ENCODE measurements at places on chromosomes 2 and 18.

- DNase-seq: peak; percentile 80
These were observed 972 bp upstream of the DLX2 start for GRCh38 chr2:172103471-172104272.

GRCh38 chr2:36597532-36598377 lies at the start of gene FEZ2:
TSS of gene FEZ2 (minus strand) at chr2:36598168. CDS start at chr2:36598142, 26 bp downstream.
- peak; percentile 79 for DNase-seq

GRCh38 chr2:128808462-128809258 lies 490.0 kb upstream of the HS6ST1 start:
- peak; percentile 6 for DNase-seq

GRCh38 chr18:111306-112014 lies 46.9 kb upstream of the USP14 start:
- peak; percentile 55 for DNase-seq

GRCh38 chr2:18378020-18378653 lies 182.3 kb downstream of the RDH14 start:
- peak; percentile 51 for DNase-seq

GRCh38 chr2:238321467-238321866 lies 1.1 kb downstream of the TRAF3IP1 start:
- no peak for DNase-seq

- DNase-seq: no peak
These were observed 446.3 kb downstream of the LPIN1 start for GRCh38 chr2:12192762-12193161.

- no peak for DNase-seq
These were observed 32.1 kb downstream of the ME2 start for GRCh38 chr18:50911006-50911405.

- no peak for DNase-seq
These were observed 179.3 kb upstream of the MGAT5 start for GRCh38 chr2:134074619-134075018.

- no peak for DNase-seq
These were observed 130.6 kb downstream of the ZEB2 start for GRCh38 chr2:144389151-144389929.

DNA sequence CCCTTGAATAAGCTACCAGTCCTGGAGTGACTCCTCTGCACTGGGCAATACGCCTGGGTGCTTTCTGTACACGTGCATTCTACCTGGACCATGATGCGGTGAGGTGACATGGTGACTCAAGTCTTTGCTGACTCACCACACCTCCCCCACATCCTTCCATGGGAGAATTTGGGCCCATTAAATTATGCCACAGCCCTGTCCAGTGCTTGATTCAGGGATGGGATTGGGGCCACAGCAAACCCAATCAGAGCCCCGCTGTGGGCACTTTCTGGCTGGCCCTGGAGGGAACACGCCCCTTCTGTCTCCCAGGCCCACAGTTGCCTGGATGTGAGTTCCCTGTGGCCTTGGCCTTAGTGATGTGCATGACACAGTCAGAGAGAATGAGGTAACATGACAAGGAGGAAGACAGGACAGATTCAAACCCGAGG lies 86.9 kb downstream of the LRRC30 start:
- no peak for DNase-seq

DNA sequence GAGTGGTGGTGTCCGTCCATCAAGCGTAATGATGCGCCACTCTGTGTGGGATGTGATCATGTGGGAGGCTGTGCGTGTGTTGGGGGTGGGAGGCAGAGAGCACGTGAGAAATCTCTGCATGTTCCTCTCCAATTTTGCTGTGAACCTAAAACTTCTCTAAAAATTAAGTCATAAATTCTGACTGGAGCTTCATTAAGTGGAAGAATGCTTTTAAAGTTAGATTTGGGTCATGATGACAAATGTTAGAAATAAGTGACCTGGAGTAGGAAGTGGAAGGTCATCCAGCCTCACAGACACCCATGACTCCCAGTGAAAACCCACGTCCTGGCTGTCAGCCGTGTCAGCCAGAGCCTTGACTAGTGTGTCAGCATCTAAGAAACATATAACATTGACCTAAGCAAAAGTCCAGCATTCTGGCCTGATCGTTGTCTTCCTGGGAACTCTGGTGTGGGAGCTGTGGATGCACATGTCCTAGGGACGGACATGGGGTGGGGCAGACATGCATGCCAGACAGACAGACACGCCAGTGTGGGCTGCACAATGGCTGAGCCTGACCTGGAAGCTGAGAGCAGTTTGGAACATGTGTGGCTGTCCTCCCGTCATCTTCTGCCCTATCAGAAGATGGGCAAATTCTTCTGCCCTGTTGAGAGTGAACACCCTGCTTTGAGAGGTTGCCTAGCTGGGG lies 245.6 kb downstream of the FAM210A start:
- DNase-seq: no peak

GRCh38 chr2:219737270-219737691 lies 109.9 kb downstream of the SLC4A3 start:
- DNase-seq: peak; percentile 14

DNA sequence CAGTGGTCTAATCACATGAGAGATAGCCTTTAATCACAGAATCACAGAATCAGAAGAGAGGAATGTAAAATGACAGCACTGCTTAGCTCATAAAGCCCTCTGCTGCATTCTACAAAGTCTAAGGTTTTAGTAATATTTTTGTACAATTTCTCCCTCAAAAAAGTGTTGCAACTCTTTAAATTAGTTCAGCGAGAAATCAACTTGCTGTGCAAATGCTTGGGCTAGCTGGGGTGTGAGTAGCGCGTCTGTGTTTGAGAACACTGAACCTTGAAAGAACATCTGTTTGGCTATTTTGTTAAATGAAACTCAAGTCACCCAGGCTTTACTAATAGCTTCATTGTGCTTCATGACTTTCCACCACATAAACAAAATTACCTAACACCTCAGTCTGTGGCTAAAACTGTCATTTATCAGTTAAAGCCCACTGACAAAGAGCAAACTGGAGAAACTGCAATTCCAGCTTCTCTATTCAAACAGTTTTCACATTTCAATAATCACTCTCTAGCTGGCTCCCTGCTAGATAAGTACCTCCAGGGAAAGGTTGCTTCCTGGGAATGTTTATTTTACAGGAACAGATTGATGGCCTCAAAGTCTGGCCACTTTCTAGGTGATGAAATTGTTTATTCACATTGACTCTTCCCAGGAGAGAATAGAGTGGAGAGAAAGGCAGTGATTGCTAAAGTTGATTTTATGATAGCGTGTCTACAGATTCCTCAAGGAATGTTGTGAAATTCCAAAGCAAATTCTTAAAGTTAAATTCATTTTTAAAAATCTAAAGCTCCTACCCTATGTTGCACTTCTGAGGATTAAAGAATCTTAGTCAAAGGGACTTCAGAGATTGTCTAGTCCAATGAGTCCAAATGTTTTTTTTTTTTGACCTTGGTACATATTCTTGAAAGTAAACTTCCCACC lies 36.0 kb upstream of the STAT1 start:
- DNase-seq: peak; percentile 98

DNA sequence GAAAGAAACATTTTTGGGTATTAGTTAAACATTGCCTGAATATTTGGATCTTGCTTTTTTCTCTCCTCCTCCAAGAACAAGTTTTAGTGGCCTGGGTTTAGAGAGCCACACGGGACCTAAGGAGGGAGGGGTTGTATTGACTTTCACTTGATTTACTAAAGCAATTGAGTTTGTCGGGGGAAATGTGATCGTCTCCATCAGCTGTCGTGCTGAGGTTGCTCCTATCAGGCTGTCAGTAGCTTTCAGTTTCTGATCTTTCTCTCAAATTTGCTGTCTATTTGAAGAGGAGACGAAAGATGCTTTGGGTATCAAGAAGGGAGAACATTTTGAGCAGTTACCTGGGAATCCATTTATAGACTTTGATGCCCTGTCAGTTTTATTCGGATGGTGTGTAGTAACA lies 106.0 kb downstream of the SETBP1 start:
- DNase-seq: no peak

DNA sequence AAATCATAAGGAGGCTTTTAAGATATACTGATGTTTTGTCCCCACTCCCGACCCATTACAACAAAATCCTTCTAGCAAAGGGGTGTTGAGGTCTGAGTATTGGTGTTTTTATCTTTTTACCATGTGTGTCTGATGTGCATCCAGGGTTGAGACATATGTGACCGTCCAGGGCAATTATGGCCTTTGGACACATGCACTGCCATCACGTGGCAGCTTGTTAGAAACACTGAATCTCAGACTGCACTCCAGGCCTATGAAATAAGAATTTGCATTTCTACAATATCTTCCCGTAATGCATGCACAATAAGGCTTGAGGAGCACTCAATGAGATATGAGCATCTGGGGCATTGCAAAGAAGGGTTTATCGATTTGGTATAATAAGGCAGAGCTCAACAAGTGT lies 235.1 kb upstream of the ZNF804A start:
- no peak for DNase-seq

DNA sequence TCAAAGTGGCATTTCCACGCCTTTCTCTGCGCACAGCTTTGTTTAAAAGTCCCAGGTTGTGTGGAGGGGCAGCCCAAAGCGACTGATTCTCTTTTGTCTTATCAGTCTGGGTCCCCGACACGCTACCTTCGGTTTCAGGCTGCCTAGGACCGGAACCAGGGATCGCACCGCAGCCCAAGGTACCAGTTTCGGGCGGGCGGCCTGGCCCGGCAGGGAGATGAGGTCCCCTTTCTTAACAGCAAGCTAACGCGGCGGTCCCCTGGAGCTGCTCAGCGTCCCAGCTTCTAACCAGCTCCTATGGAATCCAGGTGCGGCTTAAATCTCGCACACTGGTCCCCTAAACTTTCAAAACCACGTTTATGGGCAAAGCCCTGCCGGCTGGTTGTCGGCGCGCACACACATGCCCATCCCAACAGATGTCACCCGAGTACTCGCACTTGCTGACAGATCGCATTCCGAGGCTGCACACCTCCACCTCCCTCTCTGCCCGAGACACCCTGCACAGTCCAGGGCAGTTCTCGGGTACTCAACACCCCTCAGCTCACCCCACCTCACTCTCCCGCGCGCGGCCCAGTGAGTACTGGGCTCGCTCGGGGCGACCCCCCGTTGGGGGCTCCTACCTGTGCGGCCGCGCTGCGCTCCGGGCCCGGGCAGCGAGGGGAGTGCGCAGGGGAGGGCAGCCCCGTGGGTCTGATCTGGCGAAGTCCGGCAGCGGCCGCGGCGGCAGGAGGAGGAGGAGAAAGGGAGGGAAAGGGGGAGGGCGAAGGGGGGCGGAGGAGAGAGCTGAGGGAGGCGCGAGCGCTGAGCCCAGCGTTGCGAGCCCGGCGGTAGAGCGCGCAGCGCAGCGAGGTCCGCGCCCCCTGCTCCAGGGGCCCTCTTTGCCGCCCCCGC lies at the start of gene EFEMP1:
TSS of gene EFEMP1 (minus strand) at position 692 of the 891 bp plus-strand sequence. CDS start 1,342 bp downstream, outside the sequence.
- peak; percentile 62 for DNase-seq

DNA sequence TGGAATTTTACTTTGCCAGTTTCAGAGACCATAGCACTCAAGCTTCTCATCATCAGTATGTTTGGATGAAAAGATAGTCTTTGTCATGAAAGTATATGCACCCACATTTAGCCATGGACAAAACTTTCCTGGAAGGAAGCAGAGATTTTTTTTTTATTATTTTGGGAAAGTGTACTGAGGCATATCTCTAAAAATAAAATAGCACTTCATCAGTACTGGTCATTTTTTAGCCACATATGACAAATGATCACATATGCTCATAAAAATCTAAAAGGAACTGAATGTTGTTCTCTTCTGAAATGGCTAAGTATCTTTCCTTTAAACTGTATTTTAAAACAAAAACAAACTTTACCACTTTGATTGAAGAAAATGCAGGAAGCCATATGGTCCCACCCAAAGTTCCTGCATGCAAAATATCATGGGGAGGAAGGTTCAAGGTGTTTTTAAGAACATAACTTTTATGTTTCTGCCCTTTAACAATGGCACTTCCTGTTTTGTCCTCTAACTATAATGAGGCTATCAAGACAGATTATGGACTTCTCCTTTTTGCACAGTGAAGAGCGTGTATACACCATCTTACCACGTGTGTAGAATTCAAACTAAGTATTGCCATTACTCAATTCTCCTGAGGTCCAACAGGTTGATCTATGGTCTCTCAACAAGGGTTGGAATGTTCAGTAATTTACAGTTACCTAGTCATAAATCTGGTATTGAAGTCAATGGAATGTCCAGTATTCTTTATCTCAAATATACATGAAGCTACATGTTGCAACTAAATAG lies 77.1 kb upstream of the SLC39A10 start:
- DNase-seq: peak; percentile 39

DNA sequence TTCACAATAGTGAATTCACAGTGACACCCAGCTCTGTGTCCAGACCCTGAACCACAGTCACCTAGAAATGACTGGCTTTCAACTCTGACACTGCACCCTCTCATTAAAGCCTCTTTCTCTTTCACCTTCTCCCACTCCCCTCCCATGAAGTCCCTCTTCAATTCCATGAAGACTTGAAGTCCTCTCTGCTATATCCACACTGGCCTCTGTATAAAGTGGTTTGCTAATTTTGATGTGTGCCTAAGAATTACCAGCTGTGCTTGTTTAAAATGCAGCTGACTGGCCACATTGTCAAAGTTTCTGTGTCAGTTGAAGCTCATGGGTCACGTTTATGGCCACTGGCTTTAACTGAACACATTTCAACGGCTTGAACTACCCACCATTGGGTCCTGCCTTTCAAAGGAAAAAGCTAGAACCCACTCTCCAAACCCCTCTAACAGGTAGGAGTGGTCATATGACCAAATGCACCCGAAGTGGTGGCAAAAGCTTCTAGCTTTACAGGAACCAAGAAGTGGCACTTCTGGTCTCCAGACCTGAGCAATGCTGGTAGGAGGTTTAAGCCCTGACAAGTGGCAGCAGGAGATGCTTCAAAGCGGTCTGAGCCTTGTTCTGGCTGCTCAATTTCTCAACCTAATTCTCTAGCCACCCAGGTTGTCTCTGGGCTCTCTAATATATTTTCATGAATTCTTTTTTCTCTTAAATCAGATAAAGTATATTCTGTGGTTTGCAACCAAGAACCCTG lies 34.2 kb downstream of the B4GALT6 start:
- DNase-seq: no peak

DNA sequence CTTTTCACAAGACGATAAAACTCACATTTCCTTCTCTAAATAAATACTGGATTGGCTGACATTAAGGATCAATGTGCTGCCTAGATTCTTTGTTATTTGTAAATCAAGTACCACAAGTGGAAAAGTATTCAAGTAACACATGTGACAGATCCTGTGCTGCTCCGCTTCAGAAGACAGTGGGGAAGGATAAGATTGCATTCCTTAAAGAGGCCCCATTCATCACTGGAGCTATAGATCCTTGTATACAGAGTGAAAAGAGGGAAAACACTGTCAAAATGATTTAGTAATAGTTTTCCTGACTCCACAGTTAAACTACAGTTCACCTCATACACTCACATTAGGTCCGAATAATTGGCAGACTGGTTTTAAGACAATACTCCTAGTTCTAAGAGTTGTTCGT lies 108.0 kb upstream of the CSRNP3 start:
- DNase-seq: no peak
